ENCODE measurements at places on chromosomes 12 and 14.
A peak's percentile ranks its signal among the peaks of the same experiment; 100 is the strongest.

GRCh38 chr14:92960706-92961566, 38.0 kb downstream of the CHGA start:
- DNase-seq = no peak

DNA sequence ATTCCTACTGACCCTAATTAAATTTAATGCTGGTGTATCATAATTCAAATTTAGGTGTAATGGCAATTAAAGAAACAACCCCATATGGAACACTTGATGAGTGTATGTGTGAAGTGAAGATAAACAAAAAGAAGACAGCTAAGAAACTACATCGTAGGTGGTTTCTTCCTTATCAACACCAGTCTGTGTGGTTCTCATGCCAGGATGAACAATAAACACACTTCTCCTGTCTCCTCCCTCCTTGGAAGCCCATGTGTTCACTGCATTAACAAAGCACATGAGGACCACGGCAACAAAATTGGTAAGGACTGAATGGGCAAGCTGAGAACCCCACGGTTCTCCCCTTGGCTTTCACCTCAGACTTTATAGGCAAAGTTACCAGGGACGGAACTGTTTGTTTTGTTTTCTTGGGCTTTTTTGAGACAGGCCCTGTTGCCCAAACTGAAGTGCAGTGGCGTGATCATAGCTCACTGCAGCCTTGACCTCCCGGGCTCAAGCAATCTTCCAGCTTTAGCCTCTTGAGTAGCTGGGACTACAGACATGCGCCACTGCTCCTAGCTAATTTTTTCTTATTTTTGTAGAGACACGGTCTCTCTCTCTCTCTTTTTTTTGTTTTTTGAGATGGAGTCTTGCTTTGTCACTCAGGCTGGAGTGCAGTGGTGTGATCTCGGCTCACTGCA, 71.0 kb downstream of the TRAFD1 start:
- DNase-seq = no peak

GRCh38 chr14:23609001-23609400, 27.2 kb upstream of the DHRS2 start:
- DNase-seq = no peak

DNA sequence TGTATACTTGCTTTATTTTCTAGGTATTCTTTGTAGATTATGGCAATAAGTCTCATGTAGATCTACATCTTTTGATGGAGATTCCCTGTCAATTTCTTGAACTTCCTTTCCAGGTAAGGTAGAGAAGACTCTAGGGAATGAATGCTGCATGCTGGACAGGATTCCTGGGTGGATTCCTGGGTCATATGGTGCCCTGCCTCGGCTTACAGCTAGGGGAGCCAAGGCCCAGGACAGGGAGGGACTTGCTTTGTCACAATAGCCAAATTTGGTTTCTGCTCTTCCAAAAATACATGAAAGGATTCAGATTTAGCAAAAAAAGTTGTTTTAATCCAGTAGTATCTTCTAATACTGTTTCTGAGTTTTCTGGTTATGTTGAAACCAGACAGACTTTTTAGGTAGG, 59.5 kb upstream of the ASPG start:
- DNase-seq = no peak

DNA sequence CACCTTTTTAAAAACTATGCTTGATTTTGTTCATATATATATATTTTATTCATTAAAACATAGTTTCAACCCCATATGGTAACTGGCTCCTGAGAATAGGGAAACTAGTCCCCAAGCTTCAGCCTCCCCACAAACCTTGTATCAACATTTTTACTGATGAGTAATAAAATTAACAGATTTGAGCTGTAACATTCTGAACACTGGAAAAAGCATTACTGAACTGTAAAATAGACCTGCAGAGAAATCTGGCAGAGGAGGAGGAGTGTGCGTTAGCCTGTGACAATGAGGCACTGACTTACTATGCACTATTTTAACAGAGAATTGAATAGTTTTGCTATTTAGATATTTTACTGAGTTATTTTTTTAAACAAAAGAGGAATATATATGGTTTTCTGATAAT, 43.1 kb downstream of the FRS2 start:
- no peak for DNase-seq

GRCh38 chr14:69129264-69129880, 23.5 kb downstream of the DCAF5 start:
- DNase-seq = peak; percentile 79

DNA sequence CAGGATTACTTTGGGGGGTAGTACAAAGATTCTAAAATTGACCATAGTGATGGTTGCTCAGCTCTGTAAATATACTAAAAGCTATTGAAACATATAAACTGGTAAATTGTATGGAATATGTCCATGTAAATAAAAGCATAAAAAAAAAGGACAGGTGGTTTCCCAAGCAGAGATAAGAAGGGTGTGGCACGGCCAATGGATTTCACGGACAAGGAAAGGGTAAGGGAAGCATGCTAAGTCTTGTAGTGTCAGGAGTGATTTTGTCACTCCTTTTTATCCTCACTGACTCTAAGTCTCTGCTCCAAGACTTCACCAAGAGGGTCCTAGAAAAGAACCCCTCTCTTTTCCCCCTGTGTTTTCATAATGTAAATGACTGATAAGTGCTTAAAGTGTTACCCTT, 229.2 kb downstream of the SPTSSA start:
- DNase-seq = no peak

GRCh38 chr14:56414236-56414635, 165.4 kb upstream of the TMEM260 start:
- DNase-seq = no peak

DNA sequence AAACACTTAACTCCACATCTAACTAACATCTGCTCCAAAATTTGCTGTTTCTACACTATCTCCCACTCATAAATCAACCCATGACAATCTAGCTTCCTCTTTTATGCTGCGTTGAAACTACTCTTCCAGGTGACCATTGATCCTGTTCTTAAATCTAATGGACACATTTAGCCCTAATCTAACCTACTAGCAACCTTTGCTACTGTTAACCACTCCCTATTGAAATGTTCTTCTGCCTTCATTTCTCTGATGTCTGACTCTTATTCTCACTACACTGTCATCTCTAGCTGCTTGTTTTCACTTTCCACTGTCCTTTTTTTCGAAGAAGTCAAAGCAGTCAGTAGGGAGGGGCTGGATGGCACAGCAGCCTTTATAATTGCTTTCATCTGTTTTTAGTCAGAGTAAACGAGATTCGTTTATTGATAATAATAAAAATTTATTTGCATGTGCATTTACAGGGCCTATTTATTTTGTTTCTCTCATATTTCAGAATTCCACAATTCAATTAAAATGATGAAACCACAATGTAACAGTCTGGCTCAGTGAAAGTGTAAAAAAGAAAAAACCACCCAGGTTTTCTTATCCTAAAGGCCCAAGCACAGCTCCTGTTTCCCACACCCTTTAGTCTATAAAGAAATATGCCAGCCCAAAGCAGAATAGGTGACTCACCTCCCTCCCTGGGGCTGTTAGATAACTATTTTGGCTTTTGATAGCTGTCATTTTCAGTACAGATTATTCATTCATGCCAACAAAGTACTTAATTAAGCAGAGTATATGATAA, 44.9 kb downstream of the ATP2B1 start:
- DNase-seq = no peak

DNA sequence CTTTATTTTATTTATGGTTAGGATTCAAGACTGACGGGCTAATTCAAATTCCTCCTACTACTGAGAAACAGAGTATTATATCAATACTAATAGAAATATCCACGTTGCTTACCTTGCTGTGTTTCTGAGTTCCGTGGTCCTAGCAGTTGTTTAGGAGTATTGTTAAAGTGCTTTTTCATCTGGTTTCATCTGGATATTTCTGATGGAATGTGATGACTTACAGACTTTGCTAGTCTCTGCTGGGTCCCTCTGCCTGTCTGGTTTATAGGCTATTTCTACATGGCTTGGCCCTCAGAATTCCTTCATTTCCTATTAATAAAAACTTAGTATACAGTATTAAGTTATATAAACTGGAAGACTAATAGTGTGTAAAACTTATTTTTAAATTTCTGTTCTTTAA, at the start of gene SMCO3:
Gene SMCO3, minus strand, starts transcription at position 169 of the 400 bp plus-strand sequence. CDS start 7,502 bp downstream, outside the sequence.
- DNase-seq = no peak

GRCh38 chr14:91293281-91293680, 48.8 kb upstream of the GPR68 start:
- no peak for DNase-seq

DNA sequence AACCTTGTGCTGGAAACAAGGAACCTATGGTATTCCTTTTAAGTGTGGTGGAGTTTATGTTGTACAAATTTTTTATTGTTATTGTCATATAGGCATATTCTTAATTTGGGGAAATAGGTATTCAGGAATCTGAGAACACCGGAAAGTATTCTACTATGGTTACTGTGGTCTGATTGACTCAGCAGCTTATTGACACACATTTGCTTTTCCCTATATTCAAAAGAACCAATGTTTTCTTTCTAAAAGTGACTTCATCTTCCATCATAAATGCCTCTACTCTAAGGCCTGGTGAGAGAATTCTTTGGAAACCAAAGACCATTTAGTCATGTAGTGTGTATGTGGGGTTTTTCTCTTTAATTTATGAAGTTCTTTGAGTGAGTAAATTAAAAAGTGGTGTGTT, 474.8 kb downstream of the TMTC2 start:
- DNase-seq = no peak

GRCh38 chr14:100261621-100262020, 22.7 kb downstream of the YY1 start:
- DNase-seq = no peak

GRCh38 chr12:130590685-130591084, 125.4 kb downstream of the RIMBP2 start:
- DNase-seq = no peak

DNA sequence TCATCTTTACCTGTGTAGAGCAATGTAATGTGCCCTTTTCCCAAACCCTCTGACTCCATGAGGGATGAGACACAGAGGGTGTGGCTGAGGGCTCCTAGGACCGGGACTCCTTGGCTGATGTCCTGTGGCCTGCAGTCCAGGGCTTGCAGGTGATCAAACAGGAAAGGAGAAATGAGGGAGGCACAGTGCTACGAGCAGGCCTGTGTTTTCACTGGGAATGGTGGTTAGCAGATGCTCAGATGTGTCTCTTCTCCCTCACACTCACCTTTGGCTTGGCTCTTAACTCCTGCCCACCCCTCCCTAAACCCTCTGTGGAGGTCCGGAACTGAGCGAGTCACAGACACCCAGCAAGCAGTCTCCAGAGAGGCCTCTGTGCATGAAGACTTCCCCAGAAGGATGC, 254.4 kb downstream of the DAD1 start:
- no peak for DNase-seq

GRCh38 chr14:29925101-29925722, 2.4 kb downstream of the PRKD1 start:
- no peak for DNase-seq

DNA sequence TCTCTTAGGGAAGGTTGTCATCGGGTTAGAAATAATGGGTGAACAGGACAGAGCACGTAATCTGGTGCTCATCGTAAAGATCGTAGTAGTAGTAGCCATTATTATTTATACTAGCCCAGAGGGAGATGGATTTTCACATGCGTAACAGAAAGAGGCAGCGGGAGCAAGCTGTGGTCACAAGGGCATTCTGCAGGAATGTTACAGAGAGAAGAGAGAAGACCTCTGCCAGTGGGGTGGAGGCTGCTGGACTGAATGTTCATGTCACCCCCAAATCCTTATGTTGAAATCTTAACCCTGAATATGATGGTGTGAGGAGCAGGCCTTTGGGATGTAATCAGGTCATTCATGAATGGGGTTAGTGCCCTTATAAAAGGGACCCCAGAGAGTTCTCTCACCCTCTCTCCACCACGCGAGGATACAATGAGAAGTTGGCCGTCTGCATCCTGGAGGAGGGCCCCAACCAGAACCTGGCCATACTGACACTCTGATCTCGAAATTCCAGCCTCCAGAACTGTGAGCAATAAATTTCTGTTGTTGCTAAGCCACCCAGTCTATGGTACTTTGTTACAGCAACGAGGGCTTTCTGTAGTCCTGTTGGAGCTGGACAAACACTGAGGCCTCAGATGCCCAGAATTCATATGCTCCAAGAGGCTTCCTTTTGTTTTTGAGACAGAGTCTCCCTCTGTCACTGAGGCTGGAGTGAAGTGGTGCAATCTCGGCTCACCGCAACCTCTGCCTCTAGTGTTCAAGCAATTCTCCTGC, 131.2 kb upstream of the MED13L start:
- no peak for DNase-seq

DNA sequence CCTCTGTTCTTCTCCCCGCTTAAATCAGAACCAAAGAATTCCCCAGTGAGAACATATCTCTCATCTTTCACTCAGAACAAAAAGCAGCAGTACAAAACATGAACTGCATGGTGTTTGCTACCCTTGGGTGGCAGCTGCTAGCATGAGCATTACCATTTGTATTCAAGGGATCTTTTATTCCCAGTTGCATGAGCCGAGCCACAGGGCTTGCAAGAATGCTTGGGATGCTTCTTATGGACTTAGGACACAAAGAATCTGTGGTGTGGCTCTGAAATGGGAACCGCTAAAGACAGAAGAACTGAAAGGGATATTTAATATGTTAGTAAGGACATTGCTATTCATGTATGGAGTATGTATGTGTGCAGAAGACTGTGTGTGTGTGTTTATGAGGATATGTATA, 190.6 kb downstream of the TMX1 start:
- DNase-seq = no peak
